ENCODE measurements at places on chromosomes 6 and 20.

GRCh38 chr6:26240157-26241032 lies 124.6 kb upstream of the BTN3A2 start:
- DNase-seq = peak; percentile 74

GRCh38 chr6:51269876-51270275 lies 451.2 kb downstream of the TFAP2B start:
- DNase-seq = no peak

- DNase-seq = no peak
Observed at GRCh38 chr20:37226889-37227288, 34.7 kb downstream of the GHRH start.

GRCh38 chr6:100518588-100518987 lies 53.9 kb upstream of the SIM1 start:
- no peak for DNase-seq

DNA sequence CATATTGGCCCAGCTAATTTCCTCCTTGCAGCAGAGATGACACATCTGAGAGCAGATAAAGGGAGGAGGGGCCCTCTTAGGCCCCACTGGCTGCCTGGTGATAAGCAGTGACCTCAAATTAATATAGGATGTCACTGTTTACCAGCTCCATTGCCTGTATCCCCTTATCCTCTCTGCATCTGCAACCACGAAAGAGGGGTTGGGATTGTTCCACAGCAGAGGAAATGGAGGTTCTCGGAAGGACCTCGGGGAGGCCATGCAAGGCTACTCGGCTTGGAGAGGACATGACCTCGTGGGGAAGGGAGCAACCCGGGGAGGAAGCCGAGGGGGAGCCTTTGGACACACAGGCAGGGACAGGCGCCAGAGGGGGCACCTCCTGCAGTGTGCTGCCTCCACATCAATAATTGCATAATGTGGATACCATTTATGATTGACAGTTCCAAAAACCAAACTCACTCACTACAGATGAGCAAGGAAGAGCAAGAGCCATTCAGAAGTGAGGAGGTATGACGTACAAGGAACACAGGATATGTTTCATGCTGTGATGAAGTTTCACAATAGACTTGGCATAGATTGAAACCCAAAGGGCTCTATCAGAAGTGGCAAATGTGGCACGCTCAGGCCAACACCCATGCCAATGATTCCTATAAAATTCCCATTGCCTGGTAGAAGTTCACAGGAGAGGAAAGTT lies 177.2 kb upstream of the RNF24 start:
- no peak for DNase-seq

DNA sequence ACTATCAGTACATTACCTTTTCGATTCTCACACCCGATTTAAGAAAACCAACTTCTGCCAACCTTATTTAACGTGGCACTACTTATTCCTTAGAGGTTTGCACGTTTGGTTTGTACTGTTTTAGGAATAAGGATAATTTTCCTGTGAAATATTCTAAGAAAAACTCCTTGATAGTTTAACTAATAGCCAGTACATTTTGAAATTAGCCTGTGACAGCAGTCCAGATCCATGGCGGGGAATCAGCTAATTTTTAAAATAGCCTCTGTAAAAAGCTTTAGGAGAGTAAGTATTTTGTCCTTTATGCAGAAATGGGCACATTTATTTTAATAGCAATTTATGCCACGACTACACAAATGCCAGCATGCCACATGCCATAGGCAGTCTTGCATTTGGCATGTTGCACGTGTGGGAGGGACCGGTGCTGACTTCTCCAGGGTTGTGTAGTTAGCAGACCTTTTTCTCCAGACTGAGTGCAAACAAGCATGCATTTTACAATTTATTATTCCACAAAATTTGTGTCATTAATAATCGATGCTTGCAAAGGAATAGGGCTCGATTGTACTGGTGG lies 6.2 kb downstream of the FOXC1 start:
- DNase-seq = no peak

DNA sequence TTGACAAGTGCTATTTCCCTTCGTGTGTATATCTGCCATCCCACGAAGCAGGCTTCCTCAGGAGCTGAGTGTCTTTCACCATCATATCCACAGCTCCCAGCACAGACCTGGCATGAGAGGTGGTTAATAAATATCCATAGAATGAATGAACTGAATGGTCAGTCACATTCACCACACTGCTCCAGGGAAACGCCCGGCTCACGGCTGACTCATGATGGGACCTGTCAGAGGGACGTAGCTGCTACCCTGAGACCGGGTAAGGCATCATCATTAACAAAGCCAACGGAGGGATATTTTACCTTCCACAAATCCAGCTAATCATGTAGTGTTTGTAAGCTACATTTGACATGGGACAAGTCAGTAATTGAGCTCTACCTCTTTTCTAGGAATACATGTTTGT lies 12.5 kb downstream of the AGPAT4 start:
- DNase-seq = no peak

DNA sequence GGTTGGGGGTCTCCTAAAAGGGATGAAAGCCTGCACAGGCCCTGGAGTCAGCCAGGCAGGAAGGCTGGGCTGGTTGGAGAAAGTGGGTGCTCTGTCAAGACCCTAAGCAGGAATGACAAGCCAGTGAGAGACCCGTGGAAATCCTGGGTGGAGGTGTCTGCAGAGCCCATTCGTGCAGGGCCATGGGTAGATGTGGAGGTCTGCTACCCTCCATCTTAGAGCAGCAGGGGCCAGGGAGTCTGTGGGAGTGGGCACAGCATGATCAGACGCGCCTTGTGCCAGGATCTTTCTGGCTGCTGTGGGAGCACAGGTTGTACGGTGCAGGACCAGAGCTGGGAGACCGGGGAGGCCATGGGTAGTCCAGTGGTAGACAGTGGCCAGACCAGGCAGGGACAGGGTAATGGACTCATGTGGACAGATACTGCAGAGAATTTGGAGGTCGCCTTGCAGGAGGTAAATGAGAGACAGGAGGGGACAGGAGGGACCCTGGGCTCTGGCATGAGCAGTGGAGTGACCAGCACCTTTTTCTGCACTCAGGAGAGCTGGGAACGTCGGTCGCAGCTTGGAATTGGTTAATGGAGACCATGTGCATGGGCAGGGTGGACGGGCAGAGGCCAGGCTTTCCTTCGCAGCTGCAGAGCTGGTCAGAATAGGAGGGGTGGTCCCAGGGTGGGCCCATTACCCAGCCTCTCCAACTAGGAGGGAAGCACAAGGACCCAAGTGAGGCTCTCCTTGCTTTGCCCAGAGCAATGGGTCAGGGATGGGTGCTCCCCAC lies 203.5 kb upstream of the PMEPA1 start:
- DNase-seq = peak; percentile 35

DNA sequence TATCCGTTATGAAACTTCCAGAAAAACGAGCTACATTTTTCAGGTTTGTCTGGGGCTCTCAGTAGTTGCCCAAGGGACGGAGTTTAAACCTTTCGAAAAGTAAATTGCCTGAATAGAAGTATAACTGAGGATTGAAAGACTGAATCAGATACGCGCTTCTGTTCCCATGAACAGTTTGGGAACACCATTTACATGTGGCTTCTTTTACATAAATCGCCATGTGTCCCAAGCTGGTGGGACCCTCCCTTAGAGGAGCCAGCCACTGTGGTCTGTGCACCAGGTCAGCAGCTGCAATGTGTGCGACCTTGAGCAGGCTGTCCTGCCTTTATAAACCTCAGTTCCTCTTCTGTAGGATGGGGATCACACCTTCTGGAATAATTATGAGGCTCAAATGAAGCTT lies 11.0 kb downstream of the ENTPD6 start:
- DNase-seq = no peak

DNA sequence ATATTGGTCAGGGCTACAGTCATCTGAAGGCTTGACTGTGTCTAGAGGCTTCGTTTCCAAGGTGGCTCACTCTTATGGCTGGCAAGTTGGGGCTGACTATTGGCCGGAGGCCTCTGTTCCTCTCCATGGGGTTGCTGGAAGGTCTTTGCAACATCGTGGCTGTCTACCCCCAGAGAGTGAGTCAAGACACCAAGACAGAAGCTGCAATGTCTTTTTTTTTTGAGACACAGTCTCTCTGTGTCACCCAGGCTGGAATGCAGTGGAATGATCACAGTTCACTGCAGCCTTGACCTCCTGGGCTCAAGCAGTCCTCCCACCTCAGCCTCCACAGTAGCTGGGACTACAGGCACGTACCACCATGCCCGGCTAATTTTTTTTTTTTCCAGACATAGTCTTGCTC lies 29.4 kb upstream of the KIF3B start:
- DNase-seq = no peak

- DNase-seq = no peak
Observed at GRCh38 chr20:15840636-15841301, 732.5 kb downstream of the KIF16B start.

DNA sequence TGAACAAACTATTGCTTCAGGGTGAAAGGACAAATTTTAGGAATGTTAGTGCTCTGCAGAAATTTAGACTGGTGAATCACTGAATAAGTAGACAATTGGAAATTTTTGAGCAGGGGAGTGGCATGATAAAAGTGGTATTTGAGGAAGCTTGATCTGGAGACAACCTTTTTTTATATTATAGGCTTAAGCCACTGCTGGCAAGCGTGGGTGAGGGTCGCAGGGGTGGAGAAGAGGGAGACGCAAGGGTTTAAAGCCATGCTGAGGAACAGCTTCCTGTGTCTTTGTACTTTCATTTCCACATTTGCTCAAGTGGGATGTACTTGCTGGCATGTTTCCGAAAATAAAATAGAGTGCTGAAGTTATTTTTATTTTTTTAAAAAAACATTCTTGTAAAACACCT lies 23.7 kb downstream of the NCOA7 start:
- DNase-seq = no peak

DNA sequence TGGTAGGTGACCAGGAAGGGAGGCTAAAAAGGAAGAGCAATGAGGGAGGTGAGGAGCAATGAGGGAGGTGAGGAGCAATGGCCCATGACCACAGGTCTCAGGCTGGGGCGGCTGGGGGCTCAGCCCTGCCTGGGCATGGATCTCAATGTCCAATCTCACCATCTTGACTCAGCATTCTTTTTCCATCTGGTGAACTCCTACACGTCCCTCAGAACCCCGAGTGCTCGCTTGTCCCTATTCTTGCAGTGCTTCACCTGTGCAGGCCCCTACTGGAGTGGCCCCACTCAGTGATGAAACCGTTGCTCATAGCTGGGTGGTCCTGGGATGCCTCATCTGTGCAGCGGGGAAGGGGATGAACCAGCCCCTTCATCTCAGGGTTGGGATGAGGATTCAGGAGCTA lies 16.9 kb upstream of the RBBP8NL start:
- DNase-seq = no peak

- DNase-seq = no peak
Observed at GRCh38 chr6:30113003-30113759, at the start of gene TRIM31. TRIM31 (minus strand) TSS chr6:30113090; CDS start chr6:30112805, 285 bp downstream.

- DNase-seq = no peak
Observed at GRCh38 chr20:19867074-19867473, 109.0 kb downstream of the RIN2 start.
